ENCODE measurements at places on chromosomes 1 and 21.

- no peak for DNase-seq
These were observed 15.6 kb downstream of the PRKAB2 start for GRCh38 chr1:147156642-147157041.

DNA sequence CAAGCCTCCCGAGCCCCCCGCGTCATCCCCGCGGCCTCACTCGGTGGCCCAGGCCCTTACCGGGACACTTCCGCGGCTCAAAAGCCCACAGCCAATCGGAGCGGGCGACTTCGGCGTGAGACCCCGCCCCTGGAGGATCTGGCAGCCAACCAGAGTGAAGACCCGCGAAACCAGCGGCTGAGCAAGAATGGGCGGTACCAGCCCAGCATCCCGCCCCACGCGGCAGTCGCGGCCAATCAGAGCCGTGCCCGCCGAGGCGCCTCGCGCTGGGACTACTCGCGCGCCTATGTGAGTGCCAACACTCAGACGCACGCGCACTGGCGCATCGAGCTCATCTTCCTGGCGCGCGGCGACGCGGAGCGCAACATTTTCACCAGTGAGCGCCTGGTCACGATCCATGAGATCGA lies 22.5 kb downstream of the DISP3 start:
- no peak for DNase-seq

DNA sequence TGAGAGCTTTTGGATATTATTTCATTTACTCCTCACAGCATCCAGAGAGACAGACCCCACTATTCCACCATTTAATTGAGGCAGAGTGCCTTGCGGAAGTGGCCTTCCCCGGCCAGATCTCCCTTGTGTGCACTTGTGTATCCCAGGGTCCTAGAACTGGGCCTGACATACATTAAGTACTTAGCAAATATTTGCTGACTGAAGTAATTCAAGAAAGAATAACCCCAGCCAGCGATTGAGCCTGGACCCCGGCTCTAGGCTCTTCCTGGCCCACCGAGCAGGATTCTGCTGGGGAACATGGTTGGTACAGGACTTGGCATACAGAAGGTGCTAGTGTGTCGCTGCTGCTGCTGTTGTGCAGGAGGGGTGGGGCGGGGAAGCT lies 8.4 kb downstream of the DMRTA2 start:
- DNase-seq, result no peak

- DNase-seq, result no peak
These were observed 13.9 kb upstream of the PIGM start for GRCh38 chr1:160045653-160046052.
